ENCODE measurements at places on chromosomes 7 and 10.

DNA sequence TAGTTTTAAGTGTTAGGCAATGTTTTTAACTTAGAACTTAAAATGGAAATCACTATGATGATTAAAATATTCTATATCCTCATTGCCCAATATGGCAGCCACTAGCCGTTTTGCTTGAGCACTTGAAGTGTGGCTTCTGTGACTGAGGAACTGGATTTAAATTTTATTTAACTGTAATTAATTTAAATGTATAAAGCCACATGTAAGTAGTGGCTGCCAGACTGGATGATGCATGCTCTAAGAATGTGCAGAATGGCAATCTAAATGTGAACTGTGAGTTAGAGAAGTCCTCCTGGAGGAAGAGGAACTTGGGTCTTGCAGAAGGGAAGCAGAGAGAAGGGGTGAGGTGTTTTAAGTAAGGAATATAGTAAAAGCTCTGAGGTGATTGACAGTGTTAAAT is 451.4 kb downstream of the SUGCT start:
- DNase-seq, result no peak

GRCh38 chr10:43263551-43264343 is 3.1 kb downstream of the RASGEF1A start:
- peak; percentile 28 for DNase-seq

GRCh38 chr7:7539711-7540110 is 4.0 kb upstream of the COL28A1 start:
- DNase-seq, result no peak

DNA sequence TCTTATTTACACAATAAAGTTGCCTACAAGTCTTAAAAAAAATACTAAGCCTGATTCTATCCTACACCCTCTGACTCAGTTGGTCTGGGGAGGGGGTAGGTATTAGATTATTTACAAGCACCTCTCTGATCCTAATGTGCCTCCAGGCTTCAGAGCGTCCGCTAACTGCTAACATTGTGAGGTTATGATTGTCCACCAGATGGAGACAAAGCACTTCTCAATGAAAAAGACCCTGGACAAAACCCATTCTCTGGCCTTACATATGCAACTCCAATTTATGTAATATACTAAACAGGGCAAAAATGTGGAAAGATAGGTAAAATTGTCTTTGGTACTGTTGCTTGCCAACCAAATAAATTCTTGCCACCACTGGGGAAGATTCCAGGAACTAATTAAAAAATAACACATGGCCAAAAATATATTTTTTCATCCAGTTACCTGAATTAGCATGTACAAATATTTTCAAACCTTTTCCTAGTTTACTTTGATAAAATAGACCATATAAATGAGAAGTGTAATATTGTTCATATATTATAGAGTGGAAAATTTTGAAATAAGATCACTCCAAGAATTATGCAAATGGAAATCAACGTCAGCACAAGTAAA is 92.4 kb downstream of the KIF20B start:
- peak; percentile 87 for DNase-seq

- peak; percentile 38 for DNase-seq
Observed at GRCh38 chr7:19772841-19773760, at the start of gene TMEM196. Gene TMEM196 (minus strand): TSS chr7:19773617. CDS start chr7:19772696, 921 bp downstream.

GRCh38 chr10:30553626-30554439 is 75.7 kb downstream of the LYZL2 start:
- peak; percentile 25 for DNase-seq

DNA sequence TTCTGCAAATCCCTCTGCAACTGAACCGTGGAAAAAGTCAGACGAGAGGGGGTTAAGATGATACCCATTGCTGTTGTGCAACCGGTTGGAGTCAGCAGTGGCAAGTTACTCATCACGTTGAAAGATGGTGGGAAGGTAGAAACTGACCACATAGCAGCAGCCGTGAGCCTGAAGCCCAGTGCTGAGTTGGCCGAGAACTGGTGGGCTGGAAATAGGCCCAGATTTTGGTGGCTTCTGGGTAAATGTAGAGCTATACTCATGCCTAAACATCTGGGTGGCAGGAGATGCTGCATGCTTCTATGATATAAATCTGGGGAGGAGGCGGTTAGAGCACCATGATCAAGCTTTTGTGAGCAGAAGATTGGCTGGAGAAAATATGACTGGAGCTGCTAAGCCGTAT is 78.6 kb downstream of the ARL5B start:
- no peak for DNase-seq

DNA sequence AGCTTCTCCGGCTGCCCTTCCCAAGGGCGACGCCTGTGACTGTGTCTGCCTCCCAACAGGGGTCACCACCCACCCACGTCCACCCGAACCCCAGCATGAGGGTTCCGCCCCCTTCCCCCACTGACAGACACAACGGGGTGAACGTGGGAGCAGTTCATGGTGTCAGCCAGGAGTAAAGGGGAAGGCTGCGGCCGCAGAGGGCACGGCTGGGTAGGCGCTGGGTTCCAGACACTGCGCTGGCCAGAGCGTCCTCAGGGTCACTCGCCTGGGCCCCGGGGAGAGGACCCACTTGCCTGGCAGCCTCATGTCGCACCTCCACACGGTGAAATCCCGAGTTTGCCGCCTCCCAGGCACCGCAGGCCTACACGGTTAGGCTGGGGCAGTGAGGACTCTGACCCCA is 21.1 kb downstream of the INTS1 start:
- no peak for DNase-seq

DNA sequence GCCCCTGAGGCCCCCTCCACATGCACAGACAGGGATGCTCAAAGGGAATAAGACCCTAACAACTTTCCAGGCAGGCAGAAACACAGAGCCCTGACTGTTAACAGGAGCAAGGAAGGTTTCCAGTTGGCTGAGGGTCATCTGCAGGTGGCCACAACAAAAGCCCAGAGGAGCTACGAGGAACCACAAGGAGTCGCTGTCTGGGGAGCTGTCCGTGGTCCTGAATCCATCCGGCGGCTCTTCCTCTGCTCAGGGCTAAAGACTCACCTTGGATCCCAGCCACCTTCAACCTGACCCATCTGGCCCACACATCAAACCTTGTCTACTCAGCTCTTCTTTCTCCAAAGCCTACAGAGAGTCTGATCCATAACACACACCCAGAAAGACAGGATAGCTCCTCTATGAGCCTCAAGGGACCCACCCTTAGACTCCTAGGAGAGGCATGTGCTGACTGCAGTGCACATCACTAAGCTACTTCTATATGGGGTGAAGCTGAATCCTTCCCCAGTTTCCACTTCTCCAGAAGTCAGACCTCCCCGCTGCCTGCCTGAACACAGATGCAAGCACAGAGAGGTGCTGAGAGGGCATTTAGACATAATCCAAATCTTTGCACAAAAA is 104.0 kb downstream of the SLIT1 start:
- DNase-seq, result peak; percentile 84

DNA sequence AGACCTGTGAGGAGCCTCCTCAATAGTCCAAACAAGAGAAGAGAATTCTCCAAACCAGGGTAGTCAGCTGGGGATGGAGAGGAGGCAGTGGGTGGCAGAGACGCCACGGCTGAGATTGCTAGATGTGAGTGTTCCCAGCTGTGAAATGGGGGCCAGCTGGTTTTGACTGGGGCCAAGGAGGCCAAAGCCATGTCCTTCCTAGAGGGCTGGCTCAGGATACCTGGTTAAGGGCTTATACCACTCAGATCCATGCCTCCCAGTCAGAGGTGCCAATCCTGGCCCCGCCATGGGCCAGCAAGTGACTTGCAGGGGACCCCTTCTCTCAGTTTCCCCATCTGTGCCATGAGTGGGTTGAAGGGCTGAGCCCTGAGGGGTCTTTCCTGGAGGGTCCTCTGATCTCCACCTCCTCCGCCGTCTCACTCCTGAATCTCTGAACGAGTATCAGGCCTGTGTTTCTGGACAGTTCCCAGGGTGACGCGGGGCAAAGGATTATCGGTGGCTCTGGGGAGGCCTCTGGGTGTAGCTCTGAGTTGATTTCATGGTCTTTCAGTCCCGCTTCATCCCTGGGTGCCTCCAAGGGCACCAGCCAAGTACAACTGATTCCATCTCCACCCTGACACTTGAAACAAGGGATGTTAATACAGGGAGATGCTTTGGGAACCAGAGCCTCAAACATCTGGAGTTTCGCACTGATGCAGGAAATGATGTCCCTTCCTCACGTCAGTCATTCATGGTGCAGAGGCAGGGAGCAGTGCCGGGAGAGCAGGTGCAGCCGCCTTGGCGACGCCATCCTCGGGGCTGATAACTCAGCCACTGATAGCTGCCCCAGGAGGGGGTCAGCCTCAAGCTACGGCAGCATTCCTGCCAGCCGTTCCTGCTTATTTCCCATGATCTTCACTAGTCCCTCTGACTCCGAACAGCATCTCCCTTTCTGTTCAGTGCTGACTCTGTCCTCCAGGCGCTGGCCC is 126.7 kb downstream of the RGS10 start:
- no peak for DNase-seq

DNA sequence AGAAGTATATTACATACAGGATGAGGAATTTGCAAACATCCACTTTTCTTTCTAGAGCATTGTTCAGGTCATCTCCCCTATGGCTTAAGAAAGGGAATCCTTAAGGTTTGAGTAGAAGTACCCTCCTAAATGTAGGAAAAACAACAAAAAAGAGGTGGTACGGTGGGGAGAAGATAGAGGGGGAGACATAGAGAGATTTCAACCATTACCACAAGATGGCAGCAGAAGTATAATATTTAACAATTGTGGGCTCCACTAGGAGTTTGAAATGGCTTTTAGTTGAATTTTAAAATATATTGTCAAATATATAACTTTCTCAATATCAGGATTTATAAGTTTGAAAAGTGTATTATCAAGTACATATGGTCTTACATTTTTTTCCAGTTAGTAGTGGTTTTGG is 72.7 kb upstream of the PRKG1 start:
- DNase-seq, result peak; percentile 59

- no peak for DNase-seq
Observed at GRCh38 chr7:85567983-85568382, 381.1 kb upstream of the SEMA3D start.

DNA sequence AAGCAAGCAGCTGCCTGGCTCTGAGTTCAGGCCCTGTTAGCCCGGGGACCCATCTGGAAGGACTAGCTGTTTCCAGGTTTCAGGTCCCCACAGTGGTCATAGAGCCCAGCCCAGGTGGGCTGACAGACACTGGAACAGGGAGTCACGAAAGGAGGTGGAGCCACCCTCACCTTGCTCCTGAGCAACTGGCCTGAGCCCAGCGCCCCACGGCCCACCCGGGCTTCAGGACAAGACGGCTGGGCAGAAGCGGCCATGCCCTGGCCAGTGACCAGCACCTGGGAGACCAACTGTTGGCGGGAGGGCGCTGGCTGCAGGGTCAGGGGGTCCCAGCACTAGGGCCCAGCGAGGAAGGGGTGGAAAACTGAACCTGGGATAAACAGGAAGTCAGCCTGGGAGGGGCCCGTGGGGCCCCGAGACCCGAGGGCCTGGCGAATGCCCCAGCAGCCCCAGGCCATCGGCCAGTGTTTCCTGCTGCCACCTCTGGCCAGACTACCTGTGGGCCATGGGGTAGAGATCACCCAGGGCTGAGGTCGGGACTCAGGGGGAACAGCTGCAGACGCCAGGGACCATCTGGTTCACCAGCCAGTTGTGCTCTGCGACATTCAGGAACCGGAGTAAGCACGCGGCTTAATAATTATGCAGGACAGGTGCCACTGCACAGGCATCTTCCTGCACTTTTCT is 282.1 kb upstream of the PPP2R2D start:
- DNase-seq, result no peak

DNA sequence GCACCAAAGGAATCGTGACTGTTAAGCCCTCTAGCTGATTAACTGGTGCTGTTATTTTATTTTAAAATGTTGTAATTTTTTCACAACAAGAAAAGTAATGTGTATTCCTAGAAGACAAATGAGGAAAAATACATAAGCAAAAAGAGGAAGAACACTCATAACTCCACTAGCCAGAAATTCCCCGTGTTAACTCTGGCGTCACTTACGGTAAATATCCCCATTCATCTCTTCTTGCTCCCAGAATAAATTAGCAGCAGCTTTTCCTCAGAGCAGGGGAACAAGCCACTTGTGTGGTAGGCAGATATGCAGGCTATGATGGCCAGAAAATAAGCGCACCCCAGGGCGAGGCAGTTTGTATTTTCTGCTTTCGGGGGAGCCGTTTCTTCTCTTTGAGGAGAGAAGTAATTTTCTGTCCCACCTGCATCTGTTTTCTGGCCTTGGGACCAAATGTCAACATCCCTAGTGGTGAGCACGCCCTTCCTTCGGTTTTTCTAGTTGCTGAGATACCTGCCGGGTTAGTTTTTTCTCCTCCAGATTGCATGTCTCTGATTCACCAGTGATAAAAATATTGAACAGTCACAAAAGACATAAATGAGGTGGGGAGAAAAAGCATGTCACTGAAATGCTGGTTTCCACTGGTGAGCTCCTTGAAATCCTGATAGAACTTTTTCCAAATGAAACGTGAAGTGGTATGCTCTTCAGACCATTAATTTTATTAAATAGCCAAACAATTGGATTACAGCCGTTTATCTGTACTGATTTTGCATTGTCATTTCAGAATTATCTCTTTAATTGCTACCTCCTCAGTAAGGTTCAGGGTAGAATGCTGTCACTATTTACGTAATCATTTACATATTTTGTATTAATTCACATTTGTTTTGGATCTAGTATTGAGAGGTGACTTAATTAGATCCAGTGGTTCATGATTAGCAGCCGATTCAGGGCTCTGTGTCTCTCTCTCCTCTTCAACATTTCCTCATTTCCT is 268.1 kb downstream of the CAMK1D start:
- DNase-seq, result no peak

DNA sequence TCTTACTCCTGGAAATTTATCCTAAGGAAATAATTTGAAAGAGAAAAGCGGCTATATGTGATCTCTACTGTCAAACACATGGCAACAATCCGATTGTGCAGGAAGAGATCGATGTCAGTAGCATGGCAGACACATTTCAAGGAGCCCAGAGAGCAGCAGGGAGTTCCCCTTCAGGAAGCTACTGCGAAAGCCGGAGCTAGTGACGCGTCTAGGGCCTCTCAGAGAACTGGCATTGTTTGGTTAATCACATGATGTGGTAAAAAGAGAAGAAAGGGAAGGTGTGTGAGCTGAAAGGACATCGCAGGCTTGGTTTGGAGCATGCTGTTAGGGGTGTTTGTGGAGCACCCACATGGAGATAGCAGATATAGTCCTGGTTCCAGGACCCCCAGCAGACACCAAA is 74.9 kb downstream of the BEND7 start:
- DNase-seq, result peak; percentile 44

DNA sequence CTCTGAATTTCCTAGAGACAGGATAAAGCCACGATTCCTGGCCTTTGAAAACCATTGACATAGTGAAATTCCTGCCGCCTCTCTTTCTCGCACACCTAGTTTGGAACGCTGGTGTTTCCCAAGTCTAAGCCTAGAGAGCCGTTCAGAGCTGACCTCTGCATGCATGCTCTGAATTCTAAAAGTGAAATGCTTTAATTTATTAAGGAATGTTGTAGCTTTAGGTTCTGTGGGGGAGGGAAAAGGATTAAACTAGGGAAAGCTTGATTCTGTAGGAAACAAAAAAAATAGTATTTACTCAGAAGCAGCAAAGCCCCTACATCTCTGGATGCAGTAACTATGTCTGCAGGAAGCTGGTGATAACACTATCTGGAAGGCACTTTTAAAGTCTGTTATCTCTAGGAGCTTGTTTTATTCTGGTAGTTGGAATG is 27.3 kb downstream of the PFKP start:
- DNase-seq, result peak; percentile 54
